ENCODE measurements at places on chromosomes 5 and 9.

- DNase-seq: no peak
Observed at GRCh38 chr9:104173067-104173466, 79.0 kb downstream of the SMC2 start.

DNA sequence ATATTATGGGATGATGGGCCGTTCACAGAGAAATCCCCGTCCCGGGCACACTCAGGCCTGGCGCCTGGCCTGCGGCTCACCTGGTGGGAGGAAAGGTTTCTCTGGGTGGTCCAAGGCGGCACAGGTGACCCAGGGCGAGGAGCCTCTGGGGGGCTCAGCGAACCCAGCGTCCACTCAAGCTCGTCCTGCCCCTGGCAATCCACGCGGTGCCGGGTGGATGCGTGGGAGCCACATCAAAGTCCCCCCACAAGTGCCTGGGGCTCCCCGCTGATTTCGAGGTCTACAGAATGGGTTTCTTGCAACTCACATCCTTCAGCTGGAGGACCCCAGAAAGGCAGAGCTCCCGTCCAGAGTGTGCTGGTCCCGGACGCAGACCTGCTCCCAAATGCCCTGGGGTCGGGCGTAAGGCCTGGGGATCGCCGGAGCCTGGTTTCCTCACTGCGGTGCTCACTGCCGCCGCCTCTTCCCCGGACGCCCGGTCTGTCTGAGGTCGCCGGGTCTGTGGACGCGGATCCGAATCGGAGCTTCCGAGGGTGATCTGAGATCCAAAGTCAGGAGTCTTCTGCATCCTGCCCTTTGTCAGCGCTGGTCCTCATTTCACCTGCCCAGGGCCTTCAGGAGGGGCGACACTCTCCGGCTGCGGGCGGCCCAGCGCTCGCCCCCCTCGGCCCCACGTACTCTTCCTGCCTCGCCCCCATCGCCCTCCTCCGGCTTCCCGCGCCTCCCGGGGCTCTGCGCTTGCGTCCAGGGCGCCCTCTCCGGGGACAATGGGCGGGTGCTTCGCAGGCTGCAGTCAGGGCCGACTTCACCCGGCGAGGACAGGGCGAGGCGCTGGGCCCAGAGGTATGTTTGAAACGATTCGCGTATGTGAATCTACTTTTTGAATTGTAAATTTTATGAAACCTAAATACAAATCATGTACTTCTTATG is 20.0 kb upstream of the RUFY1 start:
- peak; percentile 66 for DNase-seq

DNA sequence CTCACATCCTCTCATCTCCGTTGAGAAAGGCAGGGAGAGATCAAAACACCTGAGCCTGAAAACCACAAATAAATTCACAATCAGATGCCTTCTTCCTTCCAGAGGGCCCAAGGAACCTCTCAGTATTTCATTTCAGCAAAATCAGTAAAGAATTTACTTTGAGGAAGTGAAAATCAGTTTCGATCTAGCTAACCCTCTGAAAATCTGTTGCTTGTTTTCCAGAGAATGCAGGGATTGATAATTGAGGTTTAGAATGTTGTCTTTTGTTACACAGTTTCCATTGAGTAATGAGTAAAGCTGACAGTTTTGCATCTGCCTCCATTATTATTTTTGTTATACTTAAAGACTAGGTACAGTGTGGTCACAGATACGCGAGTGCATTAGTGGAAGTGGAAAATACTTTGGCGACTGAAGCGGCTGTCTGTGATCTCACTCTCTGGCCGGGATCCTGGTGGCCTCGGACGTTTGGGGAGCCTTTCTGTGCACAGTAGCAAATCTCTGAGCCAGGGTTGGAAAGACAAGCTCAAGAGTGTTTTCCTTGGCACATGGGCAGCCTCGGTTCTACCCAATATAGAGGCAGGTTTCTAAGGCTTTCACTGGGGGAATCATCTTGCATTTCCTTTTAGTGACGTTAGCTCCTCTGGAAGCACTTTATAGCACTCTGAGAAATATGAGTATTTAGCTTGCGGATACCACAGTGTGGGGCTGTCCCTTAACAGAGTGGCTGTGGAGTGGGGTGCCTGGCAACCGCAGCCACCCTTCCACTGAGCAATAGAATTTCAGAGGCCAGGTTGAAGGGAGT is 32.2 kb upstream of the ANGPTL2 start:
- DNase-seq: no peak

GRCh38 chr5:91403438-91403837 is 20.3 kb upstream of the ARRDC3 start:
- no peak for DNase-seq

DNA sequence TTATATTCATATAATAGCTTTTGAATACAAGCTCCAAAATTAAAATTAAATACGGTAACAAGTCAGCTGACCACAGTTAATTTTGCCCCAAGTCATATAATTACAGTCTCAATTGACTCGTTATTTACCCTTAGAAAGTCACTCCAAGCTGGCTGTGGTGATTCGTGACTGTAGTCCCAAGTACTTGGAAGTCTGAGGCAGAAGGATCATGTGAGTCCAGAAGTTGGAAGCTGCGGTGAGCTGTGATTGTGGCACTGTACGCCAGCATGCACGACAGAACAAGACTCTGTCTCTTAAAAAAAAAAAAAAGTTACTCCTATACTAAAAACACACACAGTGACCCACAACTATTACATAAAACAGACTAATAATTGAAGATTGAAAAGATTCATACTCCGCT is 31.6 kb upstream of the DTWD2 start:
- DNase-seq: no peak

- DNase-seq: no peak
Observed at GRCh38 chr9:37289631-37290030, 132.9 kb upstream of the GRHPR start.

DNA sequence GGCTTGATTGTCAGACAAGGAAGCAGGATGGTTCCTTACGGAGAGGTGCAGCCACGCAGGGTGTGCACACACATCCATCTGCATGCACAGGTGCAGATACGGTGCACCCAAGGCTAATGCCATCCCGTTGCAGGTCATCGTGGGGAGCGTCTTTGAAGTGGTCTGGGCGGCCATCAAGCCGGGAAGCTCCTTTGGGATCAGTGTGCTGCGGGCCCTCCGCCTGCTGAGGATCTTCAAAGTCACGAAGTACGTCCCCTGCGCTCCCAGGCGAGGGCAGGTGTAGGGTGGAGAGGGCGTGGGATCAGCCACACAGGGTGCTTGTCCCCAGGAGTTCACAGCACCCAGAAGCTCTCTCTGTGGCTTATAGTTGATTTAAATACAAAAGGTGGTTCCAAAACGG is 106.4 kb downstream of the CACNA1B start:
- DNase-seq: no peak

DNA sequence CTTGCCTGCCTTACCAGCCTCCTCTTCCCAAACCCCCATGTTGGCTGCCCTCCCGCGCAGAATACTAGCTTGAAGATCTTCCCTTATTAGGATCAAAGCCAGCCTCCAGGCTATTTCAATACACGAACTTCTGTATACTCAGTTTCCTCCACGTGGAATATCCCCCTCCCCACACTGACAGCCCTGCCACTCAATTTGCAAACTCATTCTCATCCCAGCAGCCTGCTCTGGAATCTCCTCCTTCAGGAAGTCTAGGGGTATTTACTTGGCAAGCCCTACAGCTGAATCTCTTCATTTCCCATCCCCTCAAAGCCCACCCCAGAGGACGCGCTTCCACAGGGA is 157.0 kb upstream of the SMIM23 start:
- DNase-seq: no peak

GRCh38 chr9:27383524-27383923 is 86.6 kb upstream of the EQTN start:
- no peak for DNase-seq

GRCh38 chr5:138339464-138339863 is 1.4 kb downstream of the FAM53C start:
- DNase-seq: no peak

- no peak for DNase-seq
Observed at GRCh38 chr5:196350-196749, 5.1 kb downstream of the LRRC14B start.

GRCh38 chr9:108259917-108260675 is 595.7 kb downstream of the ACTL7B start:
- DNase-seq: no peak

- no peak for DNase-seq
Observed at GRCh38 chr5:128083811-128084227, 253 bp downstream of the SLC12A2 start.

- no peak for DNase-seq
Observed at GRCh38 chr9:92055624-92056023, 59.6 kb downstream of the SPTLC1 start.

DNA sequence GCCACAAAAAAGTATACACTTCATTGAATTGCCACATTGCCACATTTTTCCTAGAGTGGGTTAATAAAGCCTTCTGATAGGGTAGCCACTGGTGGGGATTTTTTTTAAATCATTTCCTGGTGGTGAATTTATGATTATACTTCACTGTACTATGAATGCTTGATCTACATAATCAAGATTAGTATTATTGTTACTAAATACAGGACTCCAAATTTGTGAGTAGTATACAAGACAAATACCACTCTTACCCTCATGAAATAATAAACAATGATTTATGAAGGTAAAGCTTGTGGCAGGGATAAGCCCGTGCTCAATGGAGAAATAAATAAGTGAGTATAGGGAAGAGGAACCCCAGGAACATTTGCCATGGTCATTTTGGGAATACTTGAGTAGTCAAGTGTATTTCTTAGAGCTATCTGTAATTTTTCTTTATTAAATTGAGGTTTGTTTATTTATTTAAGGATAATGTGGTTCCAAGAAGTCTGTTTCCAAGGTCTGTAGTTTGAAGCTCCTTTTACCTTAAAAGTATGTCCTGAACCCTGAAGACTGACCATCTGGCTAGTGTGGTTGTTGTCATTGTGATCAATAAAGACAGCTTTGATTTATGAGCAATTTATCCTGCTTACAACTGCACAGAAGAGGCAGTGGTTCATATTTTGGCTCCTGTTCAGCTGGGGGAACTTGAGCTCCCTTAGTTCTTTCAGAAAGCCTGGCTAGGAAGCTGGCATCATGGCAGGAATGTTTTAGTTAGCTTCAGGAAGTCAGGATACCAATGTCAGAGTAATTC is 118.6 kb downstream of the ZSWIM6 start:
- DNase-seq: no peak

GRCh38 chr9:32004431-32005076 is 379.9 kb upstream of the ACO1 start:
- no peak for DNase-seq

DNA sequence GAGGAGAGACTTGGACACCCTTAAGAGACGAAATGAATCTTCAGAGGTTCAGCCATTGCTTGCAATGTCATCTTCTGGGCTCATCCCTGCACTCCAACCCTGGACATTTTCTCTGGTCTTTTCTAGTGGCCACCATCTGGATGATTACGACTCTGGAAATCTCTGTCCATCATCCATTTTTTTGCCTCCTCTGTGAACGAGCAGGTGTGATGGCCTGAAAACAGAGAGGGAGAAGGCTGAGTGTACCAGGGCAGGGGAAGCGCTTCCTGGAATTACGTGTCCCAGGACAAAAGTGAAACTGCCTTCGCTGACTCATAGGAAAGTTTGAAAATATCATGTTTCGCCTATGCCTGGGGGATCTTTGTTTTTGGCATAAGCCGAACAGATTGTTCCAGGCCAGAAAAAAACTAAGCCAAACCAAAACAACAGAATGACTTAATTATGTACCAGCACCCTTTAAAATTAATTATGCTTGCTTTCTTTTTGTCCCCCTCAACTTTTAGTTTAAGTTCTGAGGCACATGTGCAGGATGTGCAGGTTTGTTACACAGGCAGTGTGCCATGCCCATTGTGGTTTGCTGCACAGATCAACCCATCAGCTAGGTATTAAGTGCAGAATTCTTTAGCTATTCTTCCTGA is 31.9 kb downstream of the ANKRD33B start:
- no peak for DNase-seq

DNA sequence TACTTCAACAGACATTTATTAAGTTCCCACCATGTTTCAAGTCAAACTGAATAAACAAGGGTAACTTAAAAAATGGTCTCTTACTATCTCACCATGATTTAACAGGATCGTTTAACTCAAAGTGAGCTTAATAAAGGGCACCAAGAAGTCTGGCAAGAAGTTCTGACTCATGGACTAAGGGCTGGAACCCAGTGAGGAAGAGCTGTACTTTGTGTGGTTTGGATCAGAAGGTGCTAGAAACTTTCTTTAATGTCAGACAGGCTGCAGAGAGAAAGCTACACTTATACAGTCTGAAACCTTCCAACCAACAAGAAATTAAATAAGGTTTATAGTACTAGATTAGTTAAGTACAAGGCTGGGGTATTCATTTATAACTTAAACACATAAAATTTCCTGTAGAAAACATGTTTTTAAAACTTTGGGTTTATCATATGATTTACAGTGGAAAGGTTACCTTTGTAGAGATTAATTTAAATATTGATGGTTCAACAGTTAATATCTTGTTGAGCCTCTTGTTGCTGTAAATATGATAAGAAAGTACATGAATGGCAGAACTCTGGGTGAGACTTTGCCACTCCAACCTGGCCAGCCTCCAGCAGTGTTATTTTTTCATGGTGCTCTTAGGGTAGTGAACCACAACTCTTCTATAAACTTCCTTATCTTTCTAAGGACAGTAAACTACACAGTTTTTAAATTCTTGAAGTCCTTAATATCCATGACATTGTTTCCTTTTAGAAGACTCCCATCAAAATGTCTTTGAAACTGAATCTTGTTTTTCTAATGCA is 162.8 kb downstream of the MAN2A1 start:
- no peak for DNase-seq

DNA sequence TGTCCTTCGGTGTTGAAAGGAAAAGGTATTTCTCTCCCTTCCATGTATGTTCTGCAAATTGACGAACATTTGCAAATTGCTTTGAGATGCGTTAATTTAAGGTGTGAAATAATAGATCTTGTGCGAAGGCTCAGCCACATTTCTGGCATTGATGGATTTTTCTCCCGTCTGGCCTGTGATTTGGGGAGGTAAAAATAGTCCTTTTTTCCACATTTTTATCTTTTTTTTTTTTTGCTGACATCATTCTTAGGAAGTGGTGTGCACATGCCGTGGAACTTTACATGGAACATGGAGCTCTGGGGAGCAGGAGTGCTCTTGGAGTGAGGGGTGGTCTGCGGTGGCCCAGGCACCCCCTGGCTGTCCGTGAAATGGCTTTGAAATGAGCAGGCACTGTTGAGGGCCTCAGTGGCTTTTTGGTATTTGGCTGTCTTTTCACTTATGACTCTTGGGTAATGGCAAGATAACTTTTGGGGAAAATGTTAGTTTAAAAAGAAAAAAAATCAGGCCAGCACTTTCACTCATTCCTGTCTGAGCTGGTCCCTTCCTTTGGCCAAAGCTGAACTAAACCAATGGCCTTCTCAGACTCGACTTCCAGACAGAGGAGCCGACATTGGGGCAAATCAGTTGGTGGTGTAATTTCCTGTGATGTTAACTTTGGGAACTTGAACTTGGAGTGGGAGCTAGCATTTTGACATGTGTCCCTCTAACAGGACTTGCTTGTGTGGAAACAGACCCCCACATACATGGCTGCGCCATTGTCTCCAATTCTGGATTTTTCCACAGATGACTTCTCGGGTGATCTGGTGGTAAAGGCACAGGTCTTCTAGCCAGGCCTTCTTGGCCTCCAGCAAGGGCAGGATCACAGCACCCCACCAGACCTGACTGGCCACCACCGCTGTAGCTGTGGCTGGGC is 4.2 kb downstream of the NEK6 start:
- no peak for DNase-seq
